Fibroblast of pulmonary artery (primary cell): ENCODE measurements at places on chromosomes 12 and 14.

- DNase-seq: peak; percentile 99
These were observed 29.5 kb downstream of the RAB35 start for GRCh38 chr12:120086801-120087621.

DNA sequence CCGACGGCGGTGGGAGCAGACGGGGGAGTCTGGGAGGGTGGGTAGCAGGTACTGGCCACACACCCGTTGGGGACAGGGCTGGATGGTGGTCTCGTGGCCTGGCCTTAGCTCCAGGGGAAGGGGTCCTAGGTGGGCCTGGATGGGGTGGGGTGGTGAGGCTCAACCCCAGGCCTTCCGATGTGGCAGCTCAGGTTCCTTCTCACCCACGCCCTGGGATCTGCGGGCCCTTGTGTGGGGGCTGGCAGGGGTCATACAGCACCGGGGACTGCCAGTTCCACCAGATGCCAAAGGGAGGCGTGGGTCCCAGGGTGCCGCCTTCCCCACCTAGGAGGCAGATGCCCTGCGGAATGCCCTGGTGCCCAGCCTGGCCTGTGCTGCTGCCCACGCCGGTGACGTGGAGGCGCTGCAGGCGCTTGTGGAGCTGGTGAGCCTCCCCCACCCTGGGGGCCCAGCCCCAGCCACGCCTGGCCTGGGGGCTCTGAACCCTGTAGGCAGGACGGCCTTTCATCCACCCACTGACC lies 21.0 kb downstream of the ASPG start:
- no peak for DNase-seq

DNA sequence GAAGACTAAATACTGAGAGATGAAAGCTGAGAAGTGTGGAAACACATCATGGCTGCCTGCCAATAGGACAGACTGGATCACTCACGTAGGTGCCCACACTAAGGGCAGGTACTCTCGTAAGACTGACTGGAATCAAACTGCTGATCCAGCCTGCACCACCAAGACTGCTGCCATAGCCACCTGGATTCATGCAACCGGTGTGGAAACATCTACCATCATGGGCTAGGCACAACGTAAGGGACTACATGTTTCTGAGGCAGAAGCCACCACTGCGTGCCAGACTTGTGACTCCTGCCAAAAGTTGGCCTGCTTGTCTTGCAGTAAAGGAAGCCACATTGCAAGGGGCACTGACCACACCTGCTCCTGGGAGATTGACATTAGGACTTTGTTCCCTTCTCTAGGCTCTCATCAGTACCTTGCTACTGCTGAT lies 3.8 kb downstream of the POMT2 start:
- DNase-seq: no peak

DNA sequence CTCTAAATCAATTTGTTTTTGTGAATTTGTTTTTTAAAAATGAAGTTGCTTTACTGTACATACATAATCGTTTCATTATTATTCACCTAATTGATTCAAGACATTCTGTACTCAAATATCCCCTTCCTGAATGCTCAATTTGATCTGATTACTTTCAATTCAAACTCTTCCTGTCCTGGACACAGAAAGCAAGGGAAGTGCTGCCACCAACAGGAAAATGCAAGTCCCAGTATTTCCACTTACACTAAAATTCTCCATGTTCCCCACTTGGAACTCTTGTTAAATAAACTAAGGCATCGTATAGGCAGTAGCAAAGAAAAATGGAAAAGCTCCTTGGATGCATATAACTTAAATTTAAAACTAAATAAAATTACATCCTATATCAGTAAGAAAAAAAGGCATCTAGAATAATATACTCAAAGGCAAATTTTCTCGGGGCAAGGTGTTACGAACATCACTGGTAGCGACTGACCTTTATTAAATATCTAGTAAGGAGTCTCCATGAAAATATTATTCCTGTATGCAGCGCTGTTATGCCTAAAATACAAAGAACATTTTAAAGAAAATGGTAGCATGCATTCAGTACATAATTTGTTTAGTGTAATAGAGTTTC lies 72.0 kb upstream of the DBX2 start:
- DNase-seq: peak; percentile 46

- DNase-seq: no peak
These were observed 126.7 kb downstream of the TTC6 start for GRCh38 chr14:37721976-37722659.

DNA sequence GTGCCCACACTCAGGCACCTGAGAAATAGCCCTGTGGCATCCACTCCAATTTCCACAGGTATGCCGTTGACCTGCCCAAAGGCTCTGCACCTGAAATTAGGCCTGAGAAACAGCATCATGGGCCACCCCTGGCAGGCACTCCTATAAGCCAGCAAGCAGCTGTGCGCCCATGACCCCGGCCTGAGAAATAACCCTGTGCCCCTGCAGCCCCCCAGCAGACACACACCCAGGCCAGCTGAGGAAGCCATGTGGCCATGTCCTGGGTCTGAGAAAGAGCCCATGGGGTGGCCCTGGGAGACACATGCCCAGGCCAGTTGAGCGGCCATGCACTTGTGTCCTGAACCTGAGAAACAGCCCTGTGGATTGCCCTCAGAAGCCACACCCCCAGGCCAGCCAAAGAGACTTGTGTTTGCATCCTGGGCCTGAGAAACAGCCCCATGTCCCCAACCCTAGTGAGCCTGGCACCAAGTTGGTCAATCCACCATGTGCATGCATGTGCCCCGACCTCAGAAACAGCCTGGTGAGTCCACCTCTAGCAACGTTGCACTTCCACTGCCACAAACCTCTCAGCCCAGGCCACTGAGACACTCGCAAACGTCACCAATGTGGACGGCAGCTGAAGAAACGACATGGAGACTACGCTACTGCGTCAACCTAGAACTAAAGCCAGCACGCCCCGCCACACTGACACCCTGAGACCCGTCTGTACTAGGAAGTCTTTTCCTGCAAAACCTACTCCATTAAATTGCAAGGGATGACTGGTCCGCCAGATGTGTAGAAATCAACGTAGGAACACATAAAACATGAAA lies 411.9 kb downstream of the TMEM121 start:
- DNase-seq: no peak

GRCh38 chr12:39441963-39442830 lies 723 bp downstream of the KIF21A start:
- peak; percentile 23 for DNase-seq

DNA sequence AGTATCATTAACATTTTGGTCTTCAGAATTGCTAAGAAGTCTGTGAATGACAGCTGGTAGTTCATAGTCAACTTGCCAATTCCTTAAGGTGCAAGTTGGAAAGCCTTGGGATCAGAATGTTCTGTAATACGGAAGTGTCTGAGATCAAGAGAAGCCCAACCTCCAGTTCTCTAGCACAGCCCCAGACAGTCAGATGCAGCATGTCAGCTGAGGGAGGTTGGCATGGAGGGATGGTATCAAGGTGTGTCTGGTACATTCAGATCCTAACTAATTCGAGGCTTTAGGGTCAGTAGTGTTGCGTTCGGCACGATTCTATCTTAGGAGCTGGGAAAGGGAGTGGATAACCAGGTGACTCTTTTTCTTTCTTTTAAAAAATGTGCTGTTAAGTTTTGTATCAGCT lies 38.3 kb downstream of the FNTB start:
- DNase-seq: no peak

DNA sequence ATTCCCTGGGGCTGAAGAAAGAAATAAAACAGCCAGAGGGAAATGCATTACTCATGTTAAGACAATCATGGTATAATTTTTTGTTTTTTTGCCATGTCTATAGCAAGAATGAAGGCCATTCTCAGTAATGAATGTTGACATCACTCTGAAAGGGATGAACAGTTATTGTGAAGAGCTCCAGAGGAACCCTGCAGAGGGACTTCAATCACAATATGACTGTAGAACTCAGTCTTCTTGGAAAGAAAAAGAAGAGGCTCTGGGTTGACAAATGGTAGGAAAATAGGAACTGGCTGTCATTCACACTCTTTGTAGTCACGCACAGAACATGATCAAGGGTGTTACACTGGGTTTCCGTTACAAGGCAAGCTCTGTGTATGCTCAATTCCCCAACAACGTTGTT lies 73.8 kb upstream of the DACT1 start:
- no peak for DNase-seq

GRCh38 chr14:96423446-96424108 lies 31.6 kb downstream of the AK7 start:
- no peak for DNase-seq

GRCh38 chr12:103965590-103966504 lies at the start of gene TDG:
Gene TDG (plus strand): TSS chr12:103965872. CDS start chr12:103966038, 166 bp downstream.
- DNase-seq: peak; percentile 99

DNA sequence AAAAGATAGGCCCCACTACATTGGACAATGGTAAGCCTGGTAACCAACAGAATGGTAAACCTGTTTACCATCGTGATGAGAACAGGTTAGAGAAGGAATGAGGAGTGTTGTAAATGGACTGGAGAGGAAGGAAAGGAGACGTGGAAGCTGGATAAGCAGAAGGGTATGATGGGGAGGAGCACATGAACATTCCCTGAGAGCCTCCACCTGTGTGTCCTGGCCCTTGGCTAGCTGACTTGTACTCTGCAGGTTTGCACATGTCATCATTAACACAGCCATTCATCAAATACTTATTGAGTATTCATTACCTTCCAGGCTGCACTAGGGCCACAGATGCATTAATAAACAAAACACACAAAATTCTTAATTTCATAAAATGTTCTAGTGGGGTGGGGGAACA lies 4.3 kb upstream of the IL26 start:
- no peak for DNase-seq

- no peak for DNase-seq
These were observed 250.9 kb upstream of the OR4E1 start for GRCh38 chr14:21924479-21924878.

GRCh38 chr14:64337888-64338615 lies 43.9 kb upstream of the ESR2 start:
- DNase-seq: peak; percentile 55

DNA sequence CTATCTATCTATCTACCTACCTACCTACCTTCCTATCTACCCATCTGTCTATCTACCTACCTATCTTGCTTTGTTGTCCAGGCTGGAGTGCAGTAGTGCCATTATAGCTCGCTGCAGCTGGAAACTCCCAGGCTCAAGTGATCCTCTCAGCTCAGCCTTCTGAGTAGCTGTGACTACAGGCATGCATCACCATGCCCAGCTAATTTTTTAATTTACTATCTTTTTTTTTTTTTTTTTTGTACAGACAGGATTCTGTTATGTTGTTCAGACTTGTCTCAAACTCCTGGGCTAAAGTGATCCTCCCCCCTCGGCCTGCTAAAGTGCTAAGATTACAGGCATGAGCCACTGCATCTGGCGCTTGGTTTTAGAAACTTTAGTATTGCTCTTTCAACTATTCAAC lies 762.4 kb downstream of the SLC6A15 start:
- no peak for DNase-seq

DNA sequence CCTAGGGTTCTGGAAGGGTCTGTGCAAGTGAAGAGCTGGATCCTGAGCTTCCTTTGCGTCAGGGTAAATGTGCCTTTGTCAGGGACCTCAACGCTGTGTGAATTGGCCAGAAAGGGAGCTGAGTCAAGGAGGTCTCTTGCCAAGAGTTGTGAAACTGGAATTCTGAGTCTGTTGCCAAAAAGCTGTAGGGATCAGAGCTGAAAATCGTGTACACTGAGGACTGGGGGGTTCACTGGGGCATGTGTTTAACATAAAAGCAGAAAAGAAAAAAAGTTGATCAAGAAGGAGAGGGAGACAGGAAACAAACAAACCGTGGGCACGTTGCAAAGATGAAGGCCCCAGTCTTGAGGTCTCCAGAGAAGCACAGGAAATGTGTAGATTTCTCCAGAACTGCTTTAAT lies 1081.5 kb downstream of the VRK1 start:
- DNase-seq: peak; percentile 15

DNA sequence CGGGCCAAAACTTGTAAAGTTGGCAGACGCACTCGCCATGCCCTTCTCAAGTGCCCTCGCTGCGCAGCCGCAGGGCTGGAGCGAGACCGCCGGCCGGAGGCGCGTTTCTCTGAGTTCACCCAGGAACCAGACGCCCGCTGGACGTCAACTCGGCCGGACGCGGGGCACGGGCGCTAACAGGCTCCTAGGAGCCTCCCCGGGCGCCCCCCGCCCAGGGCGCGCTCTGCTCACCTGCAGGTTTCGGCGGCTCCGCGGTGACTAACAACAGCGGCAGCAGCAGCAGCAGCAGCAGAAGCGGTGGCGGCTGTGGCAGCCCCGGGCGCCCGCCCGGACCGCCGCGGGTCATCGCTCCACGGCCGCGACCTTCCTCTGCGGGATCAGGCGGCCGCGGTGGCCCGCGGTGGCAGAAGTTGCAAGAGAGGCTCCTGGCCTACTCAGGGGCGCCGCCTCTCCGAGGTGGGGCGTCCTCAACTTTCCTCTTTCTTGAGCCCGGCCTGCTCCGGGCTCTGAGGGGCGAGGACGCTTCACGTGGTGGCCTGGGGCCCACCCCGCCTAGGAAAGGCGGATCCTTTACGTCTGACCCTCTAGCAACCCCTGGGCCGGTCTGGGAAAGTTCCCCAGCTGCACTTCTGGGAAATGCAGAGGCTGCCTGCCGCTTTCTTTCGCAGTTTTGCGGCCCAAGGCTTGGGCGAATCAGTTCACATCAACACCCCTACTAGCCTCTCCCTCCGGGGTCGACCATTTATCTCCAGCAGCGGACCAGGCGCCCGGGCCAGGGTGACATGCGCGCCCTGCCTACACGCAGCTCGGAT lies at the start of gene PLBD1:
PLBD1 (minus strand) TSS at position 533 of the 812 bp plus-strand sequence; CDS start at position 346, 187 bp downstream.
- peak; percentile 43 for DNase-seq

DNA sequence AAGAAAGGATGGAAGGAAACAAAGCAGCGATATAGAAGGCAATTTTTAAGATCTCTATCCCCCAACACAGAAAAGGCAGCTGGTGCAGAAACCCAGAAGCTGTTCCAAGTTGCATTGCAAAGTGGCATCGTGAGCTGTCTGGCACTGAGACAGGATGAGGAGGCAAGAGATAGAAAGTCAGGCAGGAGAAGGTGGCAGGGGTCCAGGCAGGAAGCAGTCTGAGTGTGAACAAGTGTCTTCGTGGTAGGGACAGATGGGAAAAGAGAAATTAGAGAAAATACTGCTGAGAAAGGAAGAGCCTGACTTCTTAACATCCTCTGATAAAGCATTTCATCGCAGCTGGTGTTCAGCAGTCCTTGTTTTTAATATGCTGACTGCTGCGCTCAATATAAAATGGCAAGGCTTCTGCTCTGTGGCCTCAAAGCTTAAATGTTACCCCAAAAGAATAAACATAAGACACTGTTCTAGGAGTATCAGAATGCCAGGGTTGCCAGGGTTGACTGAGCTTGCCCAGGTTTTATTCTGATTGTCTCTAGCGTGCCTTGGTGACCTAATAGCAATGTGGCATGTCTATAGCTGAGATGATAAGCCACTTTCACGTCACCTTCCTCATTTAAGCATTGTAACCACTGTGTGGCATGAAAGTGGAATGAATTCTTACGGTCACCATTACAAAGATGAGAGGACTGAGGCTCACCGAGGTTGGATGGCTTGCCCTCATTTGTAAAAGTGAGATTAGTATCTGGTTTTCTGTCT lies 397.6 kb downstream of the NUAK1 start:
- DNase-seq: peak; percentile 36

DNA sequence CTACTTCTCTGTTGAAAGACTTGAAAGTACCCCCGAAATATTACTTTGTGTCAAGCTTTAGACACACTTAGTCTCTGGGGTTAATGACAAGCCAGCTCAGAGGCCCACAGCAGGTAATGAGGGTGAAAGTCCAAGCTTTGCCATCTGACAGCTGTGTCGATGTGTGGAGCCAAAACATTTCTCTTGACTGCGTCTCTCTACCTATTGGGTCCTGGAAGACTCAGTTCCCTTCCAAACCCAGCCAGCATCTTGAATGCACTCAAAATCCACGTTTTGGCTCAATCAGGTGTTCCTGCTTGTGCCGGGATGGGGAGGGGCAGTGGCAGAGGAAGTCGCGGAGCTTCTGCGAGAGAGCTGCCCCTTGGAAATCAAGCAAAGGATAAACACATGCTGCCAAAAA lies 3.2 kb downstream of the PLXNC1 start:
- DNase-seq: no peak
